ENCODE measurements at places on chromosomes 3 and 15.

- DNase-seq = no peak
Measured at GRCh38 chr3:186824430-186825139, 17.9 kb upstream of the ADIPOQ start.

DNA sequence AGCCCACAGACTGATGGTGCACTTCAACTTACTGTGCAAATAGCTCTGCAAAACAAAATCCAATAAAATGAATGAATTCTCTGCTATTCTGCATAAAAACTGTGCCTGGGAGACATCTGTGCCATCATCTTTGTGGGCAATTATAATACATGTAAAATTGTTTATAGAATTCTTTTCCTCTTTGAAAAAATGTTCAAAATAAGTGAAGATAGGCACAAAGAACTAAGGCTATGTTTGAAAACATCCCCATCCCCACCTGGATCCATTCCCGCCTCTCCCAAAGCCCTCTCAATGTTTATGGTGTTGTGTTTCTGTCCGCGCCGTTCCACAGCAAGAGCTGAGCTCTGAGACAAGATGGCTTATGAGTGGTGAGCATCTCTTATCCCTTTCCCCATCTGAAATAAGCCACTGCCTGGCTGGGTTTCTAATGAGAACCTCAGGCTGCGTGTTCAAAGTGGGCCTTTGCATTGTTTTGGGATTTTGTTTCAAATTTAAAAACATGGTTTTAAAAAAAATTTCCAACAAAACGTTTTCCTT is 22.4 kb upstream of the SNRPA1 start:
- no peak for DNase-seq

DNA sequence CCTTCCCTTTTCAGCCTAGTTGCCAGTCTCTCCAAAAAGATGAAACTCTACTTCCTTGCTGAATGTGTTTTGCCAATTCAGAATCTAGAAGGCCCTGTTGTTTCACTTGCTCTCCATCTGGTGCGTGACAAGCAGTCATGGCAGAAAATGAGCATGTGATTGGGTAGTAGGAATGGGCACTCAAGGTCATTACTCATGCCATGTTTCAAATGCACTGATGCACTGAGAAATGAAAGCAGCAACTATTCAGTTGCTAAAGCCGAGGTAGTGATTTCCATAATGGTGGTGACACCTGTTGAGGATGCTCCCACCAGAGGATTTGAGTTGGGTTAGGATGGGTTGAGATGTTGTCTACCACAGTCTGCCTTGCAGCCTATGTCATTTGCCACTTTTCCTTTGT is 12.7 kb downstream of the ZBTB38 start:
- no peak for DNase-seq

GRCh38 chr3:151901644-151902285 is 28.3 kb downstream of the SUCNR1 start:
- DNase-seq = no peak

DNA sequence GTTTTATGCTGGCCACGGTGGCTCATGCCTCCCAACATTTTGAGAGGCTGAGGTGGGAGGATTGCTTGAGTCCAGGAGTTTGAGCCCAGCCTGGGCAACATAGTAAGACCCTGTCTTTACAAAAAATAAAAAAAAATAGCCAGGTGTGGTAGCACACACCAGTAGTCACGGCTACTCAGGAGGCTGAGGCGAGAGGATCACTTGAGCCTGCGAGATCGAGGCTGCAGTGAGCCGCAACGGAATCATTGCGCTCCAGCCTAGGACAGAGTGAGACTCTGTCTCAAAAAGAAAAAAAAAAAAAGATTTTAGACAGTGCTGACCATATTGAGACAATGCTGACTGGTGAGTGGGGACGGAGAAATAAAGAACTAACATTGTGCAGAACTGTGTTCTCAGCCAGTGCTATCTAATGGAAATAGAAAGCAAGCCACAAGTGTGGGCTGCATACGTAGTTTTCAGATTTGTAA is 67.2 kb downstream of the ST6GAL1 start:
- DNase-seq = no peak

DNA sequence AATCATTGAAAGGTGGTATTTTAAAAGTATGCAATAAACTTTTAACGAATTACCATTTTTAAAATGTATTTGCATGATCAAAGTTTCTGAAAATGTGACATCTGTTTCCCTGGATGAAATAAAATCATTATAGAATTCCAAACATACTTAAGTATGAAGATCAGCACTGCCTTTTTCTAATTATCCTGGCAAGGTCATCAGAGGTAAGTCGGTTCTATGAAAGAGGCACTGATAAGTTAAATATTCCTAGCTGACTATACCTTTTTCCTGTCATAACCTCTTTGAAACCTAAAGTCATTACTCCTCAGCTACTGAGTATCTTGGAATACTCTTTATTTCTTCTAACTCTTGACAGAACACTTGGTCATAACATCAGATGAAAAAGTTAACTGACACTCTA is 406.1 kb upstream of the ALCAM start:
- DNase-seq = no peak
